ENCODE measurements at places on chromosomes 12 and 14.
A peak's percentile ranks its signal among the peaks of the same experiment; 100 is the strongest.

DNA sequence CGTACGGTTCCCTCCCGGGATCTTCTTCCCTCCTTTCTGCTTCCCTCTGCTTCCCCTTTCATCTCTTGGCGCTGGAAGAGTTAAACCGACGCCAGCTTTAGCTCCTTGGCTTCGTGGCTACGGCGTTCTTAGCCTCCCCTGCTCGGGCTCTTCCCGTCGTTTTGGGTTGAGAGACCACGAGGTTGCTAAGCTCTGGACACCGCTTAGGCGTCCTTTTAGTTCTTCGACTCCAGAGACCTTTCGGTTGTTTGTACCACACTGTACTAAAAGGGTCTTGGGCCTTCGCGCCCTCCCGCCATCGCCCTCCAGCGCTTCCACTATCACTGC is 545 bp downstream of the CPSF2 start:
- DNase-seq: peak; percentile 61

GRCh38 chr14:53670701-53671100 is 285.9 kb downstream of the BMP4 start:
- peak; percentile 22 for DNase-seq

DNA sequence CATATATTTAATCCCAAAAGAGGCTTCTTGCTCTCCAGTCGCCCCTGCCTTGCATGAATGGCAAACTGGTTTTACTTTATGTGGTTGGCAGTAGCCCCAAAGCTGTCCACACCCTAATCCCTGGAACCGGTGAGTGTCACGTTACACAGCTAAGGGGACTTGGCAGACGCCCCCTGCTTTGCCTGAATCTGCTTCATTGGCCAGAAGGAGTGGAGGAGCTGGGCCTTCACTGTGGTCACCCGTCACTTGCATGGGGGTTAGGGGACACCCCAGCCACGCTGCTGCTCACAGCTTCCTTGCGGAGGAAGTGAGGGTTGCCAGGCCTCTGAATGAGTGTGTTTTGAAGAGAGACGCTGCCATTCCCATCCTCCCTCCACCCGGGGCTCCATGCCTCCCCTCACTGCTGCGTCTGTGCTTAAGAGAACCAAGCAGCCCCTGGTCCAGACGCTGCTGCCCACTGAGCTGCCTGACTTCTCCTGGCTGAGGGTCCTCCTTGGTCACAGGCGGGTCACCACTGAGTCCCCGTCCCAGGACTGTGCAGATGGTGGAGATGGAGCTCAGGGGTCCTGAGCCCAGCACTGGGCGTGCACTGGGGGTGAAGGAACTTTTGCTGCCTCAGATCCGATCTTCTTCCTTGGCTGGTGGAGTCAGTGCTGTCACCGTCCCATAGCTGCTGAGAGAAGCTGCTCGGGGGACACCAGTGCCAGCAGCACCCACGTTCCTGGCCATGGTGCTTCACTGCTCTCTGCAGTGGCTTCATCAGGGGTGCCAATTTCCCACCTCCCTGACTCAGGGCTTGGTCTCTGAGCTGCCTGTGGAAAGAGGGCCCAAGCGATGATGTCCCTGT is 39.8 kb downstream of the GALNT9 start:
- no peak for DNase-seq

DNA sequence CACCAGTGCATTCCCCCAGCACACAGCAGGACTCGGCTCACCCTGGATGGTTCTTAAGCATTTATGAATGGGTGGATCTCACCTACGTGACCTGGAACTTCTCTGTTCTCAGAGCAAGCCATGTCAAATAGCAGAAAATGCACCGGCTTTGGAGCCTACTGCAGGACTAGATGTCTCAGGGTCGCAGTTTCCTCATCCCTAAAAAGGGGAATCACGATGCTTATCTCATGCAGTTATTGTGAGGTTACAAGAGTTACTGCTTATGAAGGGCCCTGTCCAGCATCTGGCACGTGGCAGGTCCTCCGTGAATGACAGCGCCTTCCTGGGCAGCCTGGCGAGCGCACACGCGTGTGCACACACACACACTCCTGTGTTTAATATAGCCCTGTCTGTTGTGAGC is 128.5 kb downstream of the ETV6 start:
- no peak for DNase-seq

GRCh38 chr14:90624227-90624626 is 192.0 kb downstream of the TTC7B start:
- no peak for DNase-seq

Measured in umbilical cord (tissue), 2 donors.